ENCODE measurements at places on chromosomes 3 and 15. TPM values are rescaled to one million over a fixed set of nuclear protein-coding genes. Genes with fewer than 3 reads are reported as not detected.

GRCh38 chr3:144953959-144954358, 982.3 kb downstream of the DIPK2A start:
- DNase-seq: no peak

DNA sequence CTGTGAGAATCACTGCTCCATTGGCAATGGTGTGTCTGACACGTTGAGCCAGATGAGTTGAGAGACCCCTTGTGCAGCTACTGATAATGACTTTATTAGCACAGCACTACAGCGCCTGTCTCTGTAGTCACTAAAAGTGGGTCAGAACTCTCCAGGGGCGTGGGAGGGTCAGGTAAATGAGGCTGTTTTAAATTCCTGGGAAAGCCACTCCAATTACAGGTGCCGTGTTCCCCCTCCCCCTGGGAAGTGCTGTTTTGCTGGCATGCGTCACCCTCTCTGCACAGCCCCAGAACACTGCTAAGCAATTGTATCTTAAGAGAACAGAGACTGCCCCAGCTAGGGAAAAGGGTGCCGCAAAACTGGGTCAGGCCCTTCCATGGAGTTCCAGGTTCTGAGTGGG, 21.5 kb upstream of the CPNE9 start:
- no peak for DNase-seq

WWTR1 gene
- polyA plus RNA-seq: 89.2 TPM

- no peak for DNase-seq
These were observed 65.2 kb upstream of the TRA2B start for GRCh38 chr3:186002884-186003472.

ARL13B gene
- 21.6 TPM for polyA plus RNA-seq

IFRD2 gene
- 34.8 TPM for polyA plus RNA-seq

GRCh38 chr3:191246630-191247029, 47.6 kb downstream of the OSTN start:
- no peak for DNase-seq

- no peak for DNase-seq
These were observed 239.3 kb downstream of the DTWD1 start for GRCh38 chr15:49860101-49860500.

SNAP23 gene
- polyA plus RNA-seq: 111 TPM

DNA sequence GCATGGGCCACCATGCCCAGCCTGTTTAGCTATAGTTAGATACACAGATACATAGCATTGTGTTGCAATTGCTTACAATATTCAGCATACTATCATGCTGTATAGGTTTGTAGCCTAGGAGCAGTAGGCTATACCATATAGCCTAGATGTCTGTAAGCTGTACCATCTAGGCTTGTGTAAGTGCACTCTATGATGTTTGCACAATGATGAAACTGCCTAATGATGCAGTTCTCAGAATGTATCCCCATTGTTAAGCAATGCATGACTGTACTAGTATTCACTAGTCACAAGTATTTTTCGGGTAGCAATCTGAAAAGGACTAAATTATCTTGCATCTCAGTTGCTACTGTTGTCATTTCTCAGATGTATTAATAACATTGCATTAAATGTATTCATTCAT, 16.0 kb downstream of the PIGB start:
- no peak for DNase-seq

- no peak for DNase-seq
These were observed 275.9 kb downstream of the ZIC4 start for GRCh38 chr3:147130461-147130860.

- no peak for DNase-seq
These were observed 17.0 kb downstream of the XXYLT1 start for GRCh38 chr3:195253923-195254432.
